Mammary epithelial cell (primary cell): ENCODE measurements at places on chromosomes 12 and 14. TPM values are rescaled to one million over a fixed set of nuclear protein-coding genes. Genes with fewer than 3 reads are reported as not detected.

The TM9SF1 gene
- total RNA-seq: 50.9 and 59.9 TPM in 2 replicates

The TSPAN19 gene
- 0.67 TPM for total RNA-seq

The NAB2 gene
- 33.8 TPM for total RNA-seq

The ATF7IP gene
- 34.4 and 41.0 TPM in 2 replicates for total RNA-seq

The SSTR1 gene
- total RNA-seq: not detected in 2 replicates

The PIWIL1 gene
- not detected for total RNA-seq

The KRT85 gene
- total RNA-seq: not detected in 2 replicates

The NOS1 gene
- not detected for total RNA-seq

The PRMT5 gene
- total RNA-seq: 61.3 TPM

The TRMT5 gene
- total RNA-seq: 15.3 TPM

The DNAJC22 gene
- total RNA-seq: 0.17 TPM

The SERPINA9 gene
- total RNA-seq: not detected

The CLEC4C gene
- not detected for total RNA-seq

The MANSC4 gene
- total RNA-seq: not detected in 2 replicates

The ASB2 gene
- total RNA-seq: 0.19 TPM in 1 of 2 replicates, not detected in the other

The RHEBL1 gene
- 1.0 TPM for total RNA-seq

The PLEKHG3 gene
- 100 and 137 TPM in 2 replicates for total RNA-seq

The PIK3C2G gene
- 18.2 TPM for total RNA-seq

The ZC3H14 gene
- 56.7 and 60.7 TPM in 2 replicates for total RNA-seq

The CD27 gene
- not detected in 2 replicates for total RNA-seq

The ZC2HC1C gene
- 0.89 and 1.2 TPM in 2 replicates for total RNA-seq

The SLCO1B1 gene
- not detected in 2 replicates for total RNA-seq

The PZP gene
- not detected in 2 replicates for total RNA-seq

The RIPK3 gene
- total RNA-seq: 0.61 TPM in 1 of 2 replicates, not detected in the other

The SSPN gene
- 11.0 TPM for total RNA-seq

The HOXC5 gene
- 0.67 TPM for total RNA-seq

The FERMT2 gene
- 86.0 TPM for total RNA-seq

The ETV6 gene
- total RNA-seq: 16.7 TPM

The UBE3B gene
- 53.7 TPM for total RNA-seq

The GPR68 gene
- total RNA-seq: not detected in 2 replicates

The METTL25 gene
- 9.8 TPM for total RNA-seq

The POU6F1 gene
- 2.6 and 3.0 TPM in 2 replicates for total RNA-seq

The AHSA1 gene
- total RNA-seq: 63.7 TPM

The KRT77 gene
- not detected in 2 replicates for total RNA-seq

The OAS3 gene
- total RNA-seq: 9.5 and 23.9 TPM in 2 replicates

The PRIMA1 gene
- total RNA-seq: 0.31 TPM in 1 of 2 replicates, not detected in the other

The TPPP2 gene
- total RNA-seq: not detected

The AQP2 gene
- total RNA-seq: not detected

The ADAMTS20 gene
- not detected in 2 replicates for total RNA-seq

The PDE3A gene
- not detected in 2 replicates for total RNA-seq

The LRRC10 gene
- total RNA-seq: not detected in 2 replicates

The HPD gene
- 0.17 TPM for total RNA-seq

The SLCO1B3 gene
- total RNA-seq: not detected

The KCNC2 gene
- total RNA-seq: not detected

The TIMELESS gene
- total RNA-seq: 10.2 and 21.7 TPM in 2 replicates

The LRRK2 gene
- 2.7 TPM for total RNA-seq

The DEPDC4 gene
- 2.4 and 4.2 TPM in 2 replicates for total RNA-seq

The NANOG gene
- total RNA-seq: not detected

The GLT1D1 gene
- not detected for total RNA-seq

The EMC9 gene
- total RNA-seq: 20.5 and 28.4 TPM in 2 replicates

The SERPINA12 gene
- not detected for total RNA-seq

The KRT71 gene
- total RNA-seq: not detected in 2 replicates

The ANAPC7 gene
- total RNA-seq: 35.8 TPM
